ENCODE measurements at places on chromosomes 1 and 21.
A peak's percentile ranks its signal among the peaks of the same experiment; 100 is the strongest.

DNA sequence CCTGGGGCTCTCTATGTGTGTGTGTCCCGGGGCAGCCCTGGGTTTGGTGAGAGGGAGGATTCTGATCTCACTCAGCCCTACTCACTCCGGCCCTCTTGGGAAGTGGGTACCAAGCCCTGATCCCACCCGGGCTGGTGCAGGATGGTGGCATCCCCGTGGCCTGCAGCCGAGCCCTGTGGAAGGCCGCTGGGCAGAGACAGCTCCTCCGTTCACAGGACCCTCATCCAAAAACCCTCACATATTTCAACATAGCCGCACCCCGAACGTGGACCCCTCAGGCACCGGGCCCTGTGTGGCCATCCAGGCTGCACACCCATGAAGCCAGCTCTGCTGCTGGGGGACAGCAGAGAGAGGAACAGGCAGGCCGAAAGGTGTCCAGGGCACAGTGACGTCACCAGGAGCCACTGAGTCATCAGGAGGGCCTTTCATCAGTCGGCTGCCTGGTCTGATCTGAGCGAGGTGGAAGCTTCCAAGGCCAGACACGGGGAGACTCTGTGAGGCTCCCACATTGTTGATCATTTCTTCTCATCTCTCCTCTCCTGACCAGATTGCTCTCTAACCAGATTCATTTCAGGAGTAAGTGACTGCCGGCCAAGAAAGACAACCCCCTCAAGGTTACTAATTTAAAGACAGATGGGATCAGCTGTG lies 16.2 kb upstream of the GPR157 start:
- DNase-seq, result no peak

DNA sequence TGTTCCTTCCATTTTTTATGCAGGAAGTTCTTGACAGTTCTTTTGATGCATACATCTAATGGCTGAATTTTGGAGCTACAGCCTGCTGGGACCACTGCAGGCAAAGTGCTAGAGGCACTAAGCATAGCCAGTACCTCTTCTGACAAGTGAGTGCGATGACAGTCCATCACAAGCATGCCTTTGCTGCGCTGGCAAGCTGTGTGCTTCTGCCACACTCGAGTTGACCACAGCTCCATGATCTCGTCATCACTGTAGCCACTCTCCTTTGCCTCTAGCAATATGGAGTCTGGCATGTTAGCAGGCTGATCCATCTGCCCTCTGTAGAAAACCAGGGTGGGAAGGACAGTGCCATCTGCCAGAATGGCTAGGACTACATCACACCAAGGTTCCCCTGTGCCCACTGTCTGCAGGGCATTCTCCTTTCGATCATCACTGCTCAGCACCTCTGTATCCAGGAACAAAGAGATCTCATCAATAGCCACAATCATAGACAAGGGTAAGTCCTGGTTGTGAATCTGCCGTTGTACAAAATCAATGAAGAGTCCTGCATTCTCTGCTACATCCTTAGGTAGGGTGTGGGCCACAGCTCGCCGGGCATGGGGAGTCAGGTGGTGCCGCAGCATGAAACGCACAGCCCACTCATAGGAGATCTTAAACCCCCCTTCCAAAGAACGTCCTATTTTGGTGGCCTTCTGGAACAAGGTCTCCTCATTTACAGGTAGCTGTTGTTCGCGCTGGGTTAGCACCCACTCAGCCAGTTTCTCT lies 6.0 kb downstream of the PSMB4 start:
- DNase-seq, result no peak

DNA sequence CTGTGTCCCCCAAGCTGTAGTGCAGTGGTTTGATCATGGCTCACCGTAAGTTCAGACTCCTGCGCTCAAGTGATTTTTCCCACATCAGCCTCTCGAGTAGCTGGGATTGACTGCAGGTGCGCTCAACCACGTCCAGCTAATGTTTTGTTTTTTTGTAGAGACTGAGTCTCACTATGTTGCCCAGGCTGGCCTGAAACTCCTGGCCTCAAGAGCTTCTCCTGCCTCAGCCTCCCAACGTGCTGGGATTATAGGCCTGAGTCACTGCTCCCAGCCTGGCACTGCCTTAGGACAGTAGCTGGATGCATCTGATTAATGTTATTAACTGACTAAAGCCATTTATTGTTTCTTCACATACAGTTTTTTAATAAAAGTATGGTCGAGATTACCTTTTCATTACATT lies 40.2 kb downstream of the RNF11 start:
- DNase-seq, result no peak

- DNase-seq, result no peak
These were observed 171.3 kb upstream of the HP1BP3 start for GRCh38 chr1:20958430-20958829.

- peak; percentile 4 for DNase-seq
These were observed 297.0 kb downstream of the GPATCH2 start for GRCh38 chr1:217333939-217334338.

DNA sequence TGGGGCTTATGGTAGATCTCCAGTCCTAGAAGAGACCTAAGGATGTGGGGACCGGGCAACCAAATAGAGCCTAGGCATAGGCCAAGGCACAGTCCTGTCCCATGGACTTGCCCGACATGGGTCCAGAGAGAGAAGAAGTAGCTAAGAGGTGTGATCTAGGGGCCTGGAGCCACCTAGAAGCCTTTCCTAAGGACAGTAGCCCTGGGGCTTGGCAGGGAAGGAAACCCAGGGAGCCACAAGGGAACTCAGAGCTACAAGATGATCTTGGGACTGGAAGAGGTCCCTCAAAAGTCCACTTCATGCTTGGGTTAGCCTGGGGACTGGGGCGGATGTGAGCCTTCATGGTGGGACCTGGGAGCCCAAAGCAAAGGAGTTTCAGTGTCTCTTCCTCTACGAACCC lies 18.8 kb downstream of the IRF2BP2 start:
- no peak for DNase-seq

- DNase-seq, result no peak
These were observed 78.9 kb downstream of the MAP3K21 start for GRCh38 chr1:233406339-233406960.

DNA sequence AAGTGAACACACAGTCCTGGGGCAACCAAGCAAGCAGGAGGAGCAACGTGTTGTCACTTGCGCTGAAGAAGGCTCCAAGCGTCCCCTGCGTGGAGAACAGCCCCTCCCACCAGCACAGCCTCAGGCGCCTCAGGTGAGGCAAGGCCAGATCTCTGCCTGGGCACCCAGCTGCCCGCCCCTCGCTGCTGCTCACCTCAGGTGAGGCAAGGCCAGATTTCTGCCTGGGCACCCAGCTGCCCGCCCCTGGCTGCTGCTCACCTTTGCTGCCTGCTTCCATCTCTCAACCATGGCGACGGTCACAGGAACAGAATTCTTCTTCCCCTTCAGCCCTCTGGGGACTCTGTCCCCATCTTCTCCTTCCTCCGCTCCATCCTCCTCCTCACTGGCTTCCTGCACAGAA lies 2.4 kb downstream of the NOC2L start:
- DNase-seq, result no peak

GRCh38 chr1:11831945-11832725 lies 15.4 kb downstream of the NPPA start:
- no peak for DNase-seq

DNA sequence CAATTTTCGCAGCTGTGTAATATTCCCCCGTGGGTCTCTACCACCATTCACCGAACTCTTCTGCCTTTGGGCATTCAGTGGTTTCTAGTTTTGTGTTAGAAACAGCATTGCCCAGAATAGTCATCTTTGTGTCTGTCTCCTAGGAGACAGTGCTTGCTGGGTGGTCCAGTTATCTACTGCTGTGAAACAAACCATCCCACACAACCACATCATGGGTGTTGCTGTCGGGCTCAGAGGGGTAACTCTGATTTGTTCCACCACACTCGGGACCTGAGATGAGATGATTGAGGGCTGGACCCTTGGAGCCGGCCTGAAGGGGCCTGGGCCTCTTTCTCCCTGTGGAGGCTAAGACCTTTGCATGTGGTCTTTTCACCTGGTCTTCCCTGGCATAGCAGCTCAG lies 427.2 kb upstream of the VAMP3 start:
- no peak for DNase-seq

- no peak for DNase-seq
These were observed 75.7 kb upstream of the PKN2 start for GRCh38 chr1:88608139-88608943.

- no peak for DNase-seq
These were observed 40.0 kb downstream of the SYNJ1 start for GRCh38 chr21:32687643-32688345.

- no peak for DNase-seq
These were observed 47.2 kb downstream of the MORN1 start for GRCh38 chr1:2344121-2344681.

DNA sequence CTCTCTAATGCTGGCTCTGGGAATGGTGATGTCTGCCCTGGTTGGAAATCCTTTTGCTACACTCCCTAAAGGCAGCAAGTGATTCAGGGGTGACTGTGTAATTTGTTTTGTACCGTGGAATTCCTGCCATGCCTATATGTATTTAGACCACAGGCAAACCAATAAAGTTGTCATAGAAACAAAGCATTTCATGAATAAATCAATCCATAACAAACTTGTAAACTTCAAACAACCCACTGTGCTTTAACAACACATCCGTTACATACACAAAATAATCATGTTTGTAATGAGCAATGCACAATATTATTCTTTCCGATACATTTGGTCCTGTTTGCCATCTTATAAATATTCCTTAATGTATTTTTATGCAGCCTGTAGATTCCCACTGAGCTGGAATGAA lies 330.3 kb upstream of the SNX7 start:
- no peak for DNase-seq

DNA sequence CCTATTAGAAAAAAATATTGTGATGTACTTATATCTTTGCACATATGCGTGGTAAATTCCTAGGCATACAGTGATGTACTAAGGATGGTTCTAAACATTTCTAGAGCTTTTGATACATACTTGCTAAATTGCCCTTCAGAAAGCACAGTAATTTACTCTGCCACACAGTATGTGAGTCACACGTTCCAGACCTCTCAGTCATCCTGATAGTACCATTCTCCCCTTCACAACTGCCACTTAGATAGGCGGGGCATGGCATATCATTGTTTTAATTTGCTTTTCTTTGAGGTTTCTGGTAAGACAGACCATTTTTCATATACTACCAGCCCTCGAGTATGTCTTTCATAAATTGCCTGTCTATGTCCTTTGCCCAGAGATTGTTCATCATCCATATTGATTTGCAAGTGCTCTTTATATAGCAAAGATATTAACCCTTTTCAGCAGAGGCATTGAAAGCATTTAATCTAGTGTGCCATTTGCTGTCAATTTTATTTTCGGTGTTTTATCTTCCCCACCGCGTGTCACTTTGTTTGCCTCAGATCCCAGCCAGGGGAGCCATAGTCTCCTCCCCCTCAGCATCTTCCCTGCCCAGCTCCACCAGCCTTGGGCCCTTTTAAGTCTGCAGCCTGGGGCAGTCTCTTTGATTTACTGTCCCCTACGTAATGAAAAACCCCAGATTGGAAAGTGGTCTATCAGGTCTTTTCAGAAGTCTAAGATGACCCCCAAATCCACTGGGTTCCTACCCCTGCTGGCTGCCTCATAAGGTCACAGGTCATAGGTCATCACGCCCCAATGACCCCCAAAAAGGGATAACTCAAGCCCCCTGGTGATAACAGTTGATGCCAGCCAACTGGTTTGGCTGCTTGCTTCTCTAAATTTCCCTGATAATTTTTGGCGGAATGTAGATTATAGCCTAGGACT lies 11.8 kb upstream of the PAX7 start:
- DNase-seq, result no peak

DNA sequence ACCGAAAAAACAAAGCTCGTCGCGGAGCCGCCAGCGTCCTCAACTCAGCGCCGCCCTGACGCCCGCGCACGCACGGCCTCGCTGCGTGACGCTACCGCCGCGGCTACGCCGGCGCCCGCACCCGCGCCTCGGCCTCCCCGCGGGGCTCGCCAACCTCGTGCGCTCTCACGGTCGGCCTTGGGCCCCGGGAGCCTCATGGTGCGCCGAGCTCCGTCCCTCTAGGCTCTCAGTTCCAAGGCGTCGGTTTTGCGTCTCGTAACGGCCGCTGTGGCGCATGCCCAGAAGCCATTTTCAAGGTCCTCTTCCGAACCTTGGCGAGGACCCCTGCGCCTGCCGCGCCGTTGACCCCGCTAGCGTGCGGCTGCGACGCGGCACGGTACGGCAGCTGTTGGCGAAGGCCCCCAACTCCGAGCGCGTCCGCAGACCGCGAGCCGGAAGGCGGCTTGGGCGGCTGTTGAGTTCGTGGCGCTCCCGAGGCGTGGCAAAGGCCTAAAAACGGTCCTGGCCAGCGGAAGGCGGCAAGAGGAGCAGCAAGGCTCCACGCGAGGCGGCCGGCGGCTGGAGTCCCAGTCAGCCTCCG lies at the start of gene HENMT1:
HENMT1 (minus strand) TSS at position 64 of the 580 bp plus-strand sequence. CDS start 1,209 bp downstream, outside the sequence.
- no peak for DNase-seq

DNA sequence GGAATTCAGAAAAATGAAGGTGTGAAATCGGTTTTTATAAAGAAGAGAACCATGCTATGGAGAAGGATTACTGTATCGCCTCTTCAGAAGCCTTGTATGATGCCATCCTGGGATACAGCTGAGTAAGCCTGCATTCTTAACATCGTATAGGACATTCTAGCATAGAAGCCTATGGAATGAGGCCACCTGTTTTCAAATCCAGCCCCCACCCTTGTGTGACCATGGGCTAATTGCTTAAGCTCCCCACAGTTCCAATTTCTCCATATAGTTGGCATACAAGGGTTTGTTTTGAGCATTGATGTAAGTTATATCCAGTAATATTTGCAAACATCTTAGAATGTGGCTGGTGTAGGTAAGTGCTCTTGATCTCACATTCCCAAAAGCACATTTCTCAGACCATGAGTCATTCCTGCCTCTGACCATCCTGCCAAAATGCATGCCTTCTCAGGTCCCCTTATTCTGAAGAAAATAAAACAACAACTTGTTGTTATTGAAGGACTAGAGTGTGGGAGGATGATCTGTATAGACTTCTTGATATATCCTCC lies 1.5 kb downstream of the OR14A2 start:
- DNase-seq, result no peak

DNA sequence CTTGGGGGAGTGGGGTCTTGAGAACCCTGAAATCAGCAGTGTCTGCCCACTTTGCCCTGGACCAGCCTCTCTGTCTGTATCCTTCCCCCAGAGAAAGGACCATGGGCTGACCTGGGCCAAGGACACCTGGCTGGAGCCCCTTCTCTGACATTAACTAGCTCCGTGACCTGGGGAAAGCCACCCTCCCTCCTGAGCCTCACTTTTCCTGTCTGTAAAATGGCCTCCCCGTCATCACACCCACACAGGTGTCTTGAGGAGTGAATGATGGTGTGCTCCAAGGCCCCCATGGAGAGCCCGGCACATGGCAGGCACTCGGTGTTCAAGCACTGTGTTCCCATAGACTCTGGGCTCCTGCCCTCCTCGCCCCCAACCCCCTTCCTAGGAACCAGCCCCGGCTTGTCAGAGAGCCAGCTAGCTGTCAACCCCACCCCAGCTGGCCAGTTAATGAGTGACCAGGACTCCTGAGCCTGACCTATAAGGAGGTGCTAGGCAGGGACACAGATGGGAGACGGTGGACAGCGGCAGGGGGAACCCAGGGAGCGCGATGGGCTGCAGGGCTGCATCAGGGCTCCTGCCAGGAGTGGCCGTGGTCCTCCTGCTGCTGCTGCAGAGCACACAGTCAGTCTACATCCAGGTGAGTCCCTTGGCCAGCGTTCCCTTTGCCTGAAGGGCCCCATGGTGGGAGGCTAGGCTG lies at the start of gene GUCA2B:
GUCA2B (plus strand) TSS at position 504 of the 694 bp plus-strand sequence; CDS start at position 545, 41 bp downstream.
- no peak for DNase-seq

All from NCI-H748 treated with DMSO at 0.1 percent for 48 hours (cell line).